ENCODE measurements at places on chromosomes 12 and 14. TPM values are rescaled to one million over a fixed set of nuclear protein-coding genes. Genes with fewer than 3 reads are reported as not detected.

STAB2 gene
- total RNA-seq, result not detected

KERA gene
- total RNA-seq, result not detected

APPL2 gene
- total RNA-seq, result 9.9 TPM

ATL1 gene
- total RNA-seq, result 0.60 TPM

PLEKHG7 gene
- total RNA-seq, result not detected

NOVA1 gene
- 0.13 TPM for total RNA-seq

MYF5 gene
- not detected for total RNA-seq

DNA sequence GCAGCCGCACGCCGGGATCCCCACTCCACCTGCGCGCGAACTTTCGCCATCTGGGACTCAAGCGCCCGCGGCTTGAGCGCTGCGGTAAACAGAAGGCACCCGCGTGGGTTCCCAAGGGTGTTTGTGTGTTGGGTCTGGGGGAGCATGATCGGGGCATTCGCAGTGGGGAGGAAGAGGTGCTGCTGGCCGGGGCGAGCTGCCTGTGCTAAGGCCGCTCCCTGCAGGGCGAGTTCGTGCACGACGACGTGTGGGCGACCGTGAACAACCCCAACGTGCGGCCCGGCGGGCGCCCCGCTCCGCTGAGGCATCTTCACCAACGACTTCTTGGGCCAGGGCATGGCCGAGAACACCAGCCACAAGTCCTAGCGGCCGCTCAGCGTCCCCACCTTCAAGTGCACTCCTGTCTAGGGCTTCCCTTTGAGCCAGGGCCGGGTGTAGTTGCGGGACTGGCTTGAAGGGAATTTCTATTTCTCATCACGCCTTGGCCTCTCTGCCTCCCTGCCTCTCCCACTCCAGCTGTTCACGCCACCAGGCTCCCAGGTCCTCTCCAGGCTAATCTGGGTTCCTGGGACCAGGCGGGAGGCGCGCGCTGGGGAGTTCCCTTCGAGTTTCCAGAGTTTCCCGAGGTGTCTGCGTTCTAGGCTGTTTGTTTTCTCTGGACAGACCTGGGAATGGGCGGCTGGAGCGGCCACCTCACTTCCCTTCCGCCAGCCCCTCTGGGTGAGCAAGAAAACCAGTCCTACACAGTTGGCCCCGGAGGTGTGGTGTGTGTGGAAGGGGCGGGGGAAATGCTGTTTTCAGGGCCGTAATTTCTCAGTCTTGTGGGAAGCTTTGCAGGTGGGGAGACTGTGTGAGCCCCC, 417.8 kb upstream of the TMTC1 start:
- H3K27me3 ChIP-seq, result no peaks in the 10 kb centered on the region
- DNase-seq, result no peak
- H3K4me1 ChIP-seq, result peaks cover 13% of the 10 kb centered on the region
- H3K4me3 ChIP-seq, result no peak overlapping the region

- peaks cover 8% of the 10 kb centered on the region for H3K4me1 ChIP-seq
- no peak for DNase-seq
Measured at GRCh38 chr12:26148291-26148690, 23.5 kb upstream of the BHLHE41 start.

GRCh38 chr14:53004976-53005375, 54.1 kb upstream of the FERMT2 start:
- H3K4me1 ChIP-seq, result peaks cover 23% of the 10 kb centered on the region
- H3K27me3 ChIP-seq, result no peaks in the 10 kb centered on the region
- no peaks in the 10 kb centered on the region for H3K36me3 ChIP-seq
- H3K4me3 ChIP-seq, result no peak overlapping the region
- no peak overlapping the region for H3K27ac ChIP-seq
- DNase-seq, result no peak

DNA sequence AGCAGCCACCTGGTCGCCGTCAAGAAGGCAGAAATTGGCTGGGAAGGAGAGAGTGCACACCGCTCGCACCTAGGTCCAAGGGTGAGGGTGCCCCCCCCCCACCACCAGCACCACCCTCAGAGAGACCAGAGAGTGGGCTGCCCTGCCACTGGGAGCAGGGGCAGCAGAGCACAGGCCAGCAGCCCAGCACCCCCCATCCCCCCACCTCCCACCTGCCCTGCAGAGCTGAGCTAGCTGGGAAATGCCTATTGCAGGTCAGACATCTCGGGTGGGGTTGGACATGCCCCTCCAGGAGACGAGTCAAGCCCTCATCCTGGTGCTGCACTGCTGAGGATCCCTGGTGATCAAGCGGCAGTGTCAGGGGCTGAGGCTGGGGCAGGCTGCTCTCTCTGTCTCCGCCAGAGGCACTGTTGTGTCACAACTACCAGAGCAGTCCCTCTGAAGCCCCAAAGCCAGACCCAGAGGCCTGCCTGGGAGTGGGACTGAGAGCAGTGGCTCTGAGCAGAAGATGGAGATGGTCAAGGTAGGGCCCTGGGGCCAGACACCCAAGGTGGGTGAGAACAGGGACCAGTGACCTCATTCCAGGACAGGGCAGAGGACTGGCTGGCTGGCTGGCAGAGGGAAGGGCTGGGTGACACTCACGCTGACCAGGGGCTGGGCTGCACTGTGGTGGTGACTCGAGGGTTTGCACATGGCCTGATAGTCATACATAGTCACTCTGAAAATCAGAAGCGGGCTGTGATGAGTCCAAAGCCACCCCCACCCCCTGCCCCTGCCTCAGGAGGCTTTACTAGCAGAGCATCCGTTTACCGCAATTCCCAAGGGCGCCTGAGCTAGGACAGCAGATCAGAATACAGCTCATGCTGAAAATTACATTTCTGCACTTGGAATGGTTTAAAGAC, 19.7 kb upstream of the LRTM2 start:
- no peak overlapping the region for H3K4me3 ChIP-seq
- peaks cover 3% of the 10 kb centered on the region for H3K36me3 ChIP-seq
- DNase-seq, result peak; percentile 37
- H3K4me1 ChIP-seq, result peaks cover 16% of the 10 kb centered on the region
- H3K27me3 ChIP-seq, result no peaks in the 10 kb centered on the region

DNA sequence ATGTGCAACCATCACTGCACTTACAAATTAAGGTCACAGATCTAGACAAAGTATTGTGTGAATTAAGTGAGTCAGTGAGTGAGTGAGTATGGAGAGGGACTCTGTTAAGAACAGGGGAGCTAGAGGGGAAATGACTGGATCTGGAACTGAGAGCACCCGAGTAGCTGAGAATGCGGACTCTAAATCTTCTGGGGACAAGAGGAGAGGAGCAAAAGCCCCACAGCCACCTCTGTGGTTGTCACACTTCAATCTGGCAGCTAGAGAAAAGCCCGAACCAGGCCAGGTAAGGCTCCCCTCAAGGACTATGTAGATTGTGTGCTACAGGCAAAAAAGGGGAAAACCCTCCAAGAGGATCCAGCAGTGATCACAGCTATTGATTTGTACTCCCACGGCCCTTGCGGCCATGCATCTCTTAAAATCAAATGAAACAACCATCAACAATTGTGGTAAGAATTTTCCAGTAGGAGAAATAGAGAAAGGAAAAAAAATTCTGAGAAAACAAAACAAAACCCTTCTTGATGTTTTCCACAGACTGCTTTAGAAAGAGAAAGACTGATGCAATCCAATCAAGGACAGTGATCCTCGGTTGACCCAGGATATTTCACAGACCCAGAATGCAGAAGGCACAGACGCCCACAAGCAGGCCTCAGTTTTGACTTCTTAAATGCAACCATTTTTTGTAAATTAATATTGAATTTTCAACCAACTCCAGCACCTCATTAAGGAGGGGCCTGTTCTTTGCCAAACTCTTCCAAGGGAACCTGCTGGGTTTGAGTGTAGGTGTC, 109.6 kb downstream of the SLC38A6 start:
- H3K27ac ChIP-seq, result no peak overlapping the region
- no peak for DNase-seq
- H3K4me3 ChIP-seq, result no peak overlapping the region
- H3K27me3 ChIP-seq, result no peaks in the 10 kb centered on the region

DNA sequence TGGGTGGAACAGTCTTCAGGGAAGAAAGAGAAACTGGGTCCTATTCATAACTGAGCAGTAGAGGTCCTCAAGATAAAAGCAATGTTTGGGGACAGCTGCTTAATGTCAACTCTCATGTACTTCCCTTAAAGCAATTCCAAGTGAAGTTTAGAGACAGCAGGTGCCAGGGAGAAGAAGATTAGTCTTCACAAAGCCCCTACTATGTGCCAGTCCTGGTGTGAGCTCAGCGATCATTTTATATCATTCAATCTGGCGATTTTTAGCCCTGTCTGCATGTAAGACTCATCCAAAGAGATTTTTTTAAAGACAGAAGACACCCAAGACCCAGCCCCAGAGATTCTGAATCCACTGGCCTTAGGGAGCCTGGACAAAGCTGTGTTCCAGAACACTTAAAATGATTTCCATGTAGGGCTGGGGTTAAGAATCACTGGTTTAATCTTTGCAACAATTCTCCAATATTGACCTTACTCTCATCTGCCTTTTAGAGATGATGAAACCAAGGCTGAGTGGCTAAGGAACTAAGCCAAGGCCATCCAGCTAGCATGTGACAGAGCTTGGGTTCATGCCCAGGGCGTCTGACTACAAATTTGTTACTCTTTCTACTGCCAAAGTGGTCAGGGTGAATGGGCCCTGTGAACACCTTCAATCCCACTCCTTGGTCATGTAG, 404.5 kb upstream of the TBX3 start:
- peak overlapping the region; percentile 79 for H3K27ac ChIP-seq
- DNase-seq, result peak; percentile 36
- H3K36me3 ChIP-seq, result no peaks in the 10 kb centered on the region
- peak overlapping the region; percentile 18 for H3K4me3 ChIP-seq

DNA sequence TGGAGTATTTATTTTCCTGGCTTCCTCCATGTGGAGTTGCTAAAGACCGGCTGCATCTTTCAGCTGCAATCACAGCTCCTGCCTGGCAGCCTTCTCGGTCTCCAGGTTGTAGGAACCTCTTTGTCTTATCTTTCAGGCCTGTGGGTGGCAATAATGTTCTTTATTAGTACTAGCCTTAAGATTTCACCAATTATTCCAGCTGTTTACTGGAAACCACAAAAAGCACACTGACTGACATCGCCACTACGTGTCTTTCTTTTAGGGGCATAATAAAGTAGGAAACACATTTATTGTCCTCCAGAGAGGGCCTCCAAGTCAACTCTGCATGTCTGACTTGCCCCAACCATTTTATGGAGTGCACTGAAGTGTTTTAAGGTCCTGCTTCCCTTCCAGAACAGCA, 1116.5 kb upstream of the TMEM132C start:
- no peaks in the 10 kb centered on the region for H3K27me3 ChIP-seq
- H3K4me3 ChIP-seq, result no peak overlapping the region
- no peaks in the 10 kb centered on the region for H3K4me1 ChIP-seq
- no peaks in the 10 kb centered on the region for H3K36me3 ChIP-seq

DNA sequence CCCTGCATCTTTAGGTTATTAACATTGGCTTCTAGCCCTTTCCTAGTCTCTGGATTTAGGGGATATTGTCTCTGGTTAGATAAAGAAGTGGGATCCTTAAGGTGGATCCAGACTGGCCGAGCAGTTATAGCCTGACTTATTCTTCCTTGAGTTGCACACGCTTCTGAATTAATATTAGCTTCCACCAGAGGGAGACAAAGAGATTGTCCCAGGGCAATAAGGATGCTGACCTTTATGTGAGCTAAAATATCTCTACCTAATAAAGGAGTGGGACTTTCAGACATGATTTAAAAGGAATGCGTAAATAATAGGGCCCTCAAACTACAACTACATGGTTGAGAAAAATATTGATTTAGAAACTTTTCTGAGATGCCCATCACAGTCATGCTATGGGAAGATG, 139.7 kb downstream of the SLCO1B3 start:
- H3K27ac ChIP-seq, result no peak overlapping the region
- DNase-seq, result peak; percentile 6
- no peaks in the 10 kb centered on the region for H3K27me3 ChIP-seq
- no peaks in the 10 kb centered on the region for H3K4me1 ChIP-seq
- no peaks in the 10 kb centered on the region for H3K36me3 ChIP-seq
- H3K4me3 ChIP-seq, result no peak overlapping the region

GRCh38 chr12:9756706-9757105, 4.0 kb downstream of the CD69 start:
- peaks cover 6% of the 10 kb centered on the region for H3K27me3 ChIP-seq
- H3K4me3 ChIP-seq, result no peak overlapping the region
- no peak overlapping the region for H3K27ac ChIP-seq
- no peaks in the 10 kb centered on the region for H3K4me1 ChIP-seq

DNA sequence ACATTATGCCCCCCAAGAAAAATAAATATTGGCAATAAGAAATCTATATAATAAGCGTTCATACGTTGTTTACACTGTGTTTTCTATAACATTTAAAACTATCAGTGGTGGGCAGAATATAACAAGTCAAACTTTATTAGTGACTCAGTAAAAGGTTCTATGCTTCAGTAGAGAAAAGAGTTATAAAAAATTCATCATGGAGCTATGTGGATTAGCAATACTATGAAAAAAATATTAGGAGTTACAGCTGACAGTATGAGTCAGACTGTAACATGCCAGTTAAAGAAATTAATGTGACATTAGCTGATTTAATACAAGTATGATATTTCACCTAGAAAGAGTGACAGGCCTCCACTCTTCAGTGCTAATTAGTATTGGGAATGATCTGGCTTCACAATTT, 125.1 kb upstream of the GARIN6 start:
- no peaks in the 10 kb centered on the region for H3K27me3 ChIP-seq
- H3K4me1 ChIP-seq, result no peaks in the 10 kb centered on the region
- no peak for DNase-seq
- H3K36me3 ChIP-seq, result no peaks in the 10 kb centered on the region

DNA sequence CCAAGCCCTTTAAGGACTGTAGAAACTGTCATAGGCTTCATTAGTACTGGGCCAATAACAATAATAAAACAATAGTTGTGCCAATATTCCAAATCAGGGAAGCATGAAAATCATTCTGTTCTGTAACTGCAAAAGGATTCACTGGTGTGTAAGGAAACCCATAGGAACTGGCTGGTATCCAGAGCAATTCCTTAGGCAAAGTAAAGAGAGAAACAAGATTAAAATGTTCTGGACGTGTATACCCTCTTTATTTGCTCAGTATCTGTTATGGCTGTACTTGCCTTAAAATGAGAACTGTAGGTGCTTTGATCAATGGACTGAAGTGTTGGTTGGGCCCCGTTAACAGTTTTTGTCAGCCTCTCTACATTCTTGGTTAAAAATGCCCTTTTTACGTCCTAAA, 72.4 kb upstream of the STAC3 start:
- H3K27ac ChIP-seq, result no peak overlapping the region
- no peaks in the 10 kb centered on the region for H3K27me3 ChIP-seq
- H3K4me1 ChIP-seq, result no peaks in the 10 kb centered on the region
- DNase-seq, result no peak
- no peak overlapping the region for H3K4me3 ChIP-seq
- no peaks in the 10 kb centered on the region for H3K36me3 ChIP-seq
